Heart right ventricle (tissue), 16 donors: ENCODE measurements at places on chromosomes 1 and 21. TPM values are rescaled to one million over a fixed set of nuclear protein-coding genes. Genes with fewer than 3 reads are reported as not detected.

DNA sequence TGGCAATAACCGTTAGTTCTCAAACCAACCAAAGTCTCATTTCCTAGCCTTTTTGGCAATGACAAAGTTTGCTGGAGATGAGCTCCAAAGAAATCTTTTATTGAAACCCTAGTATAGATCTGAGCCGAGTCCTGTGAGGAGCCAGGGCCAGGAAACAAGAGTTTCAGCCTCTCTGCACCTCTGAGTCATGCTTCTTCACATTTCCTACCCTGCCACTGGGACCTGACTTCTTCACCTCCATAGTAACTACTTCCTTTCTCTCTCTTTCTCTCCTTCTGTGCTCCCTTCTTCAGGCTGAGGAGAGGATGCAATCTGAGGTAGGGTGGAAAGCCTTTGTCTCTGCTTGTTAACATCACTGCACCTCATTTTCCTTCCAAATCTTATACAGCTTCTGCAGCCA lies 38.7 kb upstream of the IPO9 start:
- H3K36me3 ChIP-seq = peaks cover 93% of the 10 kb centered on the region
- H3K27ac ChIP-seq = peak overlapping the region; percentile 72
- no peaks in the 10 kb centered on the region for H3K27me3 ChIP-seq

Gene TFF2
- not detected for total RNA-seq

Gene LYST
- total RNA-seq = 10.5 TPM

DNA sequence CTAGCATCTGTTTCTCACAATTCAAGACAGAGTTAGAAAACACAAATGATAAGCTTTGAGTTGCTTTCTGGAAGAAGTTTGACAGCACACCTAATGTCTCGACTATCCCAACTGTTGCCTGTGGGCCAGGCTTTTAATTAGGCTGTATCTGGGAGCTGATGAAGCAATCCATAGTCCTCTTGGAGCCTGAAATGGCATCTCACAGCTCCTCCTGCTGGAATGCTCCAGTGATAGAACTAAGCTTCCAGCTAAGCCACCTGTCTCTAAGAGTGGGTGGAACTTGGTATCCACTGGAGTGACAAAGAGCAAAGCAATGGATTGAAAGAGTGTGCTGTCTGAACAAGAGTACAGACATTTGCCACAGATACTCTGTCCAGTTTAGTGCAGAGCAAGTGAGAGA lies 605.3 kb upstream of the NR5A2 start:
- H3K27me3 ChIP-seq = no peaks in the 10 kb centered on the region
- no peaks in the 10 kb centered on the region for H3K36me3 ChIP-seq
- H3K27ac ChIP-seq = no peak overlapping the region
- no peak overlapping the region for H3K4me3 ChIP-seq
- DNase-seq = no peak

Gene SDC3
- 29.5 TPM for total RNA-seq

- H3K27me3 ChIP-seq = no peaks in the 10 kb centered on the region
- H3K27ac ChIP-seq = no peak overlapping the region
- no peaks in the 10 kb centered on the region for H3K4me1 ChIP-seq
- no peak for DNase-seq
- H3K36me3 ChIP-seq = no peaks in the 10 kb centered on the region
- H3K4me3 ChIP-seq = no peak overlapping the region
These were observed 113.4 kb upstream of the DNAH14 start for GRCh38 chr1:224816062-224816461.

Gene CFHR4
- total RNA-seq = not detected

DNA sequence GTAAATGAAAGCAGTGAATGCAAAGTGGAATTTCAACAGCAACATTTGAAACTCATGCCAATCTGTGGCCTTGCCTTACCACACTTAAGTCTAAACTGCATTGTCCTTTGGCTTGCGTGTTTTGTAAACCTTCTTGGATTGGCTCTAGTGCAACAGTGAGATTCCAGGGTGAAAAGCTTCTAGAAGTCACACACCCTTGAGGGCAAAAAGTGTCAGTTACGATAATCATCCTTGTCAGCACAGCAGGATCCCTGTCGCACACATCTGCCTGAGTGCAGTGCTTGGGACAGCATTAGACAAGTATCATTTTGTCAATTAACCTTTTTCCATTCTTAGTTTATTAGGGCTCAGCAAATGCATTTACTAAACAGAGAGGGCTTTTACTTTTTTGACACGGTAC lies 243.4 kb upstream of the PTBP2 start:
- no peaks in the 10 kb centered on the region for H3K36me3 ChIP-seq
- H3K27ac ChIP-seq = no peak overlapping the region
- no peak for DNase-seq
- no peak overlapping the region for H3K4me3 ChIP-seq

DNA sequence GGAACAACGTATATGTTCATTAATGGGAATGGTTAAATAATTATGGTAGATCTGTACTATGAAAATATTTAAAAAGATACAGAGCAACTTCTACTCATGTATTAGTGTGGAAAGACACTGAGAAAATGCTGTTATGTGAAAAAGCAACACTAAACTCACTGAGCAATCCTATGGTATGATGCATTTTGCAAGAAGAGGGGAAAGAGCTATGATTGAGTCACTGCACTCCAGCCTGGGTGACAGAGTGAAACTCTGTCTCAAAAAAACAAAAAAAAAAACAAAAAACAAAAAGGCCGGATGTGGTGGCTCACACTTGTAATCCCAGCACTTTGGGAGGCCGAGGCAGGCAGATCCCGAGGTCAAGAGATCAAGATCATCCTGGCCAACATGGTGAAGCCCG lies 44.4 kb downstream of the ATP5PO start:
- no peaks in the 10 kb centered on the region for H3K36me3 ChIP-seq
- H3K27me3 ChIP-seq = no peaks in the 10 kb centered on the region
- no peak overlapping the region for H3K27ac ChIP-seq
- H3K4me3 ChIP-seq = no peak overlapping the region
- no peaks in the 10 kb centered on the region for H3K4me1 ChIP-seq

- H3K36me3 ChIP-seq = no peaks in the 10 kb centered on the region
- H3K27me3 ChIP-seq = no peaks in the 10 kb centered on the region
- H3K4me3 ChIP-seq = no peak overlapping the region
- H3K27ac ChIP-seq = no peak overlapping the region
- DNase-seq = no peak
- no peaks in the 10 kb centered on the region for H3K4me1 ChIP-seq
These were observed 43.7 kb downstream of the HLX start for GRCh38 chr1:220922951-220923350.

Gene ARHGEF16
- total RNA-seq = 0.37 TPM

GRCh38 chr1:97366984-97367383 lies 553.9 kb downstream of the DPYD start:
- H3K27ac ChIP-seq = no peak overlapping the region
- H3K4me1 ChIP-seq = no peaks in the 10 kb centered on the region
- H3K36me3 ChIP-seq = no peaks in the 10 kb centered on the region

DNA sequence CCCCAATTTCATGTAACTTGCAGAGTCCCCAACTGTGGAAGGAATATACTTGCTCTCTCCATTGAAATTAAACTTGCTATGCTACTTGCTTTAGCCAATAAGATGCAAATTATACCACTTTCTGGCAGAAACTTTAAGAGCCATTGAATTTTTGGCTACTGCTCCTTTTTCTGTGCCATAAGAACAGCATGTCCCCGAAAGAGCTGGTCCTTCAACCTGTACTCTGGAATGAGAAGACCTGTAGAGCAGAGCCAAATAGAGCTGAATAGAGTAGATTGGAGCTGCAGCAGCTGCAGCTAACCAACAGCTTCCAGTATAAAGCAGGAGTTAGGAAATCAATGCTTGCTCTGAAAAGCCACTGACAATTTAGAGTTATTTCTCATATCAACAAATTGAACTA lies 472.3 kb upstream of the B3GALT2 start:
- no peak overlapping the region for H3K27ac ChIP-seq
- H3K27me3 ChIP-seq = no peaks in the 10 kb centered on the region
- no peak overlapping the region for H3K4me3 ChIP-seq
- H3K4me1 ChIP-seq = peaks cover 15% of the 10 kb centered on the region

Gene COL6A2
- 117 TPM for total RNA-seq

DNA sequence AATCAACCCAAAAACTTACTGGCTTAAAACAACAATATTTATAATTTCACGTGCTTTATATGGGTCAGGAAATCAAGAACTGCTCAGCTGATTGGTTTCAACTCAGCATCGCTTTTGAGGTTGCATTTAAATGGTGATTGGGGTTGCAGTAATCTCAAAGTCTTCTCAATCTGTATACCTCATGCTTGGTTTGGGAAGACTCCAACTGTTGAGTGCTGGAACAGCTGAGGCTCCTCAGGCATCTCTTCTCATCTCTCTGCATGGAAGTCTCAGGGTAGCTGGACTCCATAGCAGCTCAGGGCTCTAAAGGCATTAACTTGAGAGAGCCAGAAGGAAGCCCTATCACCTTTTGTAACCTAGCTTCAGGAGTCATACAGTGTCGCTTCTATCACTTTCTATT lies 35.1 kb downstream of the AK5 start:
- no peaks in the 10 kb centered on the region for H3K36me3 ChIP-seq
- H3K27me3 ChIP-seq = no peaks in the 10 kb centered on the region
- H3K27ac ChIP-seq = no peak overlapping the region
- H3K4me3 ChIP-seq = no peak overlapping the region
- no peaks in the 10 kb centered on the region for H3K4me1 ChIP-seq

GRCh38 chr1:156689035-156689952 lies 12.1 kb upstream of the NES start:
- peaks cover 26% of the 10 kb centered on the region for H3K4me1 ChIP-seq
- H3K36me3 ChIP-seq = no peaks in the 10 kb centered on the region
- no peak overlapping the region for H3K4me3 ChIP-seq
- peak; percentile 74 for DNase-seq
- no peak overlapping the region for H3K27ac ChIP-seq
- peaks cover 52% of the 10 kb centered on the region for H3K27me3 ChIP-seq

Gene SYF2
- 37.5 TPM for total RNA-seq

DNA sequence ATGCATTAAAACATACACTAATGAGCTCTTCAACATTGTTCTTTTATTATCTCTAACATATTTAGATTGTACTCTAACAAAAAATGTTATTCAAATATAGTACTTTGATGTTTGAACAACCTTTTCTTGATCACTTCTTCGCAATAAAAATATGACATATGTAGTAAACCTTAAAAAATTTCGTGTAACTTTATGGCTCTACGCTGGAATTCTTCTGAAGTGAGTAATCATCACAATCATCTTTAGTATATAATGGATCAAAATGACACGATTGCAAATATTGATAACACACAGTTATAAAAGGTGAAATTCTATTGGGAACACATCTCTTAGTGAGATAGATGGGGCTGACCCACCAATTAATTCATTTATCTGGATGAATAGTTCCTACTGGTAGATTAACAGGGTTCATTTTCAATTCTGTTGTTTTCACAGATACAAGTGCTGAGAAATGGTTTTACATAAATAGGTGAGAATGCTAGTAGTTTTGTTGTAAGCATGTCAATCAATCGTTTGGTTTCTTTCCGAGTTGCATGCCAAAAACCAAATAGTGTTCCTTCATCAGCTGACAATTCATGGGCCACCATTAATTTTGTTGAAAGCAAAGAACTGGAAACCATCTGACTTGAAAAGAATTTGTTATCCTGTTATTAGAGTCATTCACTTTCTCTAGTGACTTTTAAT lies 1.5 kb upstream of the ZMPSTE24 start:
- H3K27ac ChIP-seq = peak overlapping the region; percentile 86
- peaks cover 10% of the 10 kb centered on the region for H3K36me3 ChIP-seq
- no peak for DNase-seq
- peak overlapping the region; percentile 93 for H3K4me3 ChIP-seq
- H3K27me3 ChIP-seq = no peaks in the 10 kb centered on the region
- H3K4me1 ChIP-seq = peaks cover 31% of the 10 kb centered on the region

- H3K4me1 ChIP-seq = peaks cover 16% of the 10 kb centered on the region
- DNase-seq = no peak
- no peak overlapping the region for H3K27ac ChIP-seq
- H3K36me3 ChIP-seq = peaks cover 3% of the 10 kb centered on the region
- no peaks in the 10 kb centered on the region for H3K27me3 ChIP-seq
These were observed 1.1 kb downstream of the DFFB start for GRCh38 chr1:3858231-3858981.

DNA sequence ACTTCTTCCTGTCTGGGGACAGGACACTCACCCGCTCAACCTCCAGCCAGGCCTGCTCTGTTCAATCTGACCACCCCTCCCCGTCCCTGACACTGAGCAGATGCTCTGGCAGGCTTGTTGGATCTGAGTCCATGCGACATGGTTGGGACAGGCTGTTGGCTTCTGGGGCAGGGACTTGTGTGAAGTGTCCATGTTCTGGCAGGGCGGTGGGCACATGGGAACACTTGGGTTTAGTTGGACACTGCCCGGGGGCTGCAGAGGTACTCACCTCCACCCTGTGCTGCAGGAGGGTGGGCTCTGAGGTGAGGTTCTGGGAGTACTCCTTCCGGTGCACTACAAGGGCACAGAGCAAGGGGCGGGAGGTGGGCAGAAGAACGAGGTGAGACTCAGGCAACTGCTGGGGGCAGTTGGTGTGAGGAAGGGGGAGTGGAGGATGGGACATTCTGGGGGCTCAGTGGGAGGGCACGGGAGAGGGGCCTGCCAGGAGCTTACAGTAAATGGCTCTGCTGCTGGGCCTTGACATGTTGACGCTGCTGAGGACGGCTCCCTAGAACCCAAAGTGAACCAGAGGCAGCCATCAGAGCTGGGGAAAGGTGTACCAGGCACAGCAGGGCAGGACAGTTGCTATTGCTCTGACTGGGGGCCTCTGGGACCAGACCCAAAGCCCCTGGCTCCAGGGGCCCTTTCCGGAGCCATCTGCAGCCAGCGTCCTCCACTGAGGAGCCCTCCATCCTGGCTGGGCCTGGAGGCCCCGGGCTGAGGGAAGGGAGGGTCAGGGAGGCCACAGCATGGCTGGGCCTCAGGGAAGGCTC lies 2.3 kb downstream of the EPS8L3 start:
- no peak overlapping the region for H3K27ac ChIP-seq
- peak; percentile 79 for DNase-seq
- no peaks in the 10 kb centered on the region for H3K27me3 ChIP-seq

Gene KIF14
- 0.46 TPM for total RNA-seq

DNA sequence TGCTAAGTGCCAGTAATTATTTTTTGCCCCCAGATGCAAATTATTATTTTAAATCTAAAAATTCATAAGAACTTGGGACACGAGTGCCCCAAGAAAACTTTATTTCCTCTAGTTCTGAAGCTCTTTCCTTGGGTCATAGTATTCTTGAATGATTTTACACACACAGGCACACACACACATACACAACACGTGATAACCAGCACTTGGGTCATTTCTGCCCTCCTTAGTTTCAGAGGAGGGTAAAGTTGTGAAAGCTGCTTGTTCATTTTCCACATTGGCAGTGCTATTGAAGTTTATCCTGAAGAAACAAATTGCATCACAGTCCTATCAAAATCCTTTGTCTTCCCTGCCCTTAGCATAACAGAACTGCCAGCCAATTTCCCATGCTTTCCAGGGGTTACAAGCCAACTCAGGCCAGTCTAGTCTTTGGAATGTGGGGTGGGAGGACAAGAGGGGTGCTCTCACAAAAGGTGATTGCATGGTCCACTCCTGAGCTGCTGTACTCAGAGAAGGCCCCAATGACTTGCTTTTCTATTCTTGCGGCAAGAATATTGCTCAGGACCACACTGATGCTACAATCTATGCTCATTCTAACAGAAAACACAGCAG lies 98.5 kb upstream of the POGK start:
- H3K27me3 ChIP-seq = no peaks in the 10 kb centered on the region
- no peaks in the 10 kb centered on the region for H3K4me1 ChIP-seq
- no peak overlapping the region for H3K27ac ChIP-seq
- DNase-seq = no peak
- H3K36me3 ChIP-seq = no peaks in the 10 kb centered on the region
